ENCODE measurements at places on chromosomes 1 and 21.

GRCh38 chr21:33434770-33435360 is 31.7 kb downstream of the IFNGR2 start:
- DNase-seq = peak; percentile 96

DNA sequence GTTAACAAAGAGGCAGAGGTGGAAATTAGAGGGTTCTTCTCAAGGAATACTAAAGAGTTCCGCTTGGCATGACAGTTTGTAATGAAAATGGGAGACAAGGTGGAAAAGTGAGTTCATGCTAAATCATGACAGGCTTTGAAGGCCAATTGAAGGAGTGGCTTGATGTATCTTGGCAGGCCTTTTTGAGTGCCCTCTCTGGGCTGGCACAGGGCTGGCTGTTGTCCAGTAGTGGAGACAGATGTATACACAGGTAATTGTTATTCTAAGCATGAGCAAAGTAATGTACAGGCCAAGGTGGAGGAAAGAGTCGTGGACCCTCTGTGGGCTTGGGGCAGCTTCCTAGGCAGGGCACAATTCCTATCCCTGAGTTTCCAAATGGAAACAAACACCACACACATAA is 196.7 kb upstream of the GALNT2 start:
- DNase-seq = no peak

DNA sequence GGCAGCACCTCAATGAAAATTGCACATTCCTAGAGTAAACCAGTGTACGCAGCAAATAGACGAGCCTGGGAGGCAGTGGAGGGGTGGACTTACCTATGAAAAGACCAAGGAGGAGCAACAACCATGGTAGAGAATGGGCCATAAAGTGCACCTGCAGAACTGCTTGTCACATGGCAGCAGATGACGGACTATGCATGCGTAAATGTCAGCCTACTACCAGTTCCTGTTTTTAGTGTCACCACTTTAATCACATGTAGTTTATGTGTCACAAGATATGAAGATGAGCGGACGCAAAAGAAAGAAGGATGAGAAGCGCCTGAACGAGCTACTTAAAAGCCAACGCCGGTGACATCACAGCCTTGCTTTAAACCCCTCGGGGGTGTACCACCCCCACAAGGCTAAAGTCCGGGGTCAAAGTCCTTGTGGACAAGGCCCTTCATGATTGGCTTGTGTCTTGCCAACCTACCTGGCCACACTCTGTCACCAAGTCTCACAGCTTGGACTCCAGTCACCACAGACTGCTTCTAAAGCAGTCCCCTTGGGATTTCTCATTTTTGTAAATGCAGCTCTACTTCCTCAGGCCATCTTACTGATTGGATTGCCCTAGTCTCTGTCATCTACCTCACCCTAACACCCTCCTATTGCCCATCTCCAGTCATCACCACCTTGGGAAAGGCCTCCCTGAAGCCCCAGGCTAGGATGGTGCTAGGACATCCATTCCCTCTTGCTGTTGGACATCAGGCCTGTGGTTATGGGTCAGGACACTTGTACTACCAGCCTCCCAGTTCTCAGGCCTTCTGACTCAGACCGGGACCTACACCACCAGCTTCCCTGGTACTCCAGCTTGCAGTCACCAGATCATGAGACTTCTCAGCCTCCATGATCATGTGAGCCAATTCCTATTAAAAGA is 6.0 kb upstream of the LY9 start:
- DNase-seq = no peak

- DNase-seq = no peak
These were observed 56.7 kb downstream of the LACTBL1 start for GRCh38 chr1:22915816-22916470.

DNA sequence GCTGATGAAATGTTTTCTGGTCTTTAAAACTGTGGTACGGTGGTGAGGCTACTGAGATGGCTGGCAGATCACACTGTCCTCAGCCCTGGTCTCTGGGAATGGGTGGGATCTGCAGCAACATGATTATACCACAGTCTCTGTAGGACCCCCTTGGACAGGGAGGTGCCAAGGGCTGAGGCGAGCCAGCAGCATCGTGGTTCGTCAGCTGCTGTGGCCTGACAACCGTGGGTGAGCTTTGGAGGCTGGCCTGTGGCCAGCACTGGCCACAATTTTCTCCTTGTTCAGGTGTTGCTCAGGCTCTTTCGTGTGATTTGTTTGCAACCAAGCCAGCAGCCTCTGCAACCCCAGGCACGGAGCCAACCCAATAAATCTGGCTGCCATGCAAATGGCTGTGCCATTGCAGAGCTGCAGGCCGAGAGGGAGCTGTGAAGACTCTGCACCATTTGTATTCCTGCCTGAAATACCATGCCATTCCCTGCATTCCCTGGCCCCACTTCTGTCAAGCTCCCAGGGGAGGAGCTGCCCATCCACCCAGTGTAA is 70.9 kb downstream of the PCP4 start:
- DNase-seq = no peak
